Esophagus squamous epithelium (tissue), 5 donors: ENCODE measurements at places on chromosomes 13 and 19.
A peak's percentile ranks its signal among the peaks of the same experiment; 100 is the strongest.

GRCh38 chr13:100333141-100333540, 244.2 kb downstream of the PCCA start:
- no peak for DNase-seq

- no peak for DNase-seq
Measured at GRCh38 chr13:93872786-93873347, 606.6 kb downstream of the DCT start.

DNA sequence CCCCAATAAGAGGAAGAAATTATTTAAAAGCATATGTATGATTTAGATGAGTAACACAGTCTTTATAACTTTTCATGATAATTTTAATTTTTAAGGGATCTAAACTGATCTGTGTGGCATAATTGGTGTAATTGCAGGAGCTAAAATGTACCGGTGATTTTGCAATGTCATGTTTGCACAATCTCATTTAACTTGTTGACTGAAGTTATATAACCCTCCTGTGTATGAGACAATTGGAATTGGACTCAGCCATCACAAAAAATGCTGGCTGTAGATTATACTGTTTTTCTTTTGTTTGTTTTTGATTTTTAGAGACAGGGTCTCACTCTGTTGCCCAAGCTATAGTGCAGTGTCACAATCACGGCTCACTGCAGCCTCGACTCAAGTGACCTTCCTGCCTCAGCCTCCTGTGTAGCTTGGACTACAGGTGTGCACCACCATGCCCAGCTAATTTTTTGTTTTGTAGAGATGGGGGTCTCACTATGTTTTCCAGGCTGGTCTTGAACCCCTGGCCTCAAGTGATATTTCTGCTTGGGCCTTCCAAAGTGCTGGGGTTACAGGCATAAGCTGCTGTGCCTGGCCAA, 26.1 kb downstream of the FGF9 start:
- DNase-seq: no peak

GRCh38 chr19:10104665-10105508, 1.3 kb upstream of the PPAN start:
- DNase-seq: no peak

DNA sequence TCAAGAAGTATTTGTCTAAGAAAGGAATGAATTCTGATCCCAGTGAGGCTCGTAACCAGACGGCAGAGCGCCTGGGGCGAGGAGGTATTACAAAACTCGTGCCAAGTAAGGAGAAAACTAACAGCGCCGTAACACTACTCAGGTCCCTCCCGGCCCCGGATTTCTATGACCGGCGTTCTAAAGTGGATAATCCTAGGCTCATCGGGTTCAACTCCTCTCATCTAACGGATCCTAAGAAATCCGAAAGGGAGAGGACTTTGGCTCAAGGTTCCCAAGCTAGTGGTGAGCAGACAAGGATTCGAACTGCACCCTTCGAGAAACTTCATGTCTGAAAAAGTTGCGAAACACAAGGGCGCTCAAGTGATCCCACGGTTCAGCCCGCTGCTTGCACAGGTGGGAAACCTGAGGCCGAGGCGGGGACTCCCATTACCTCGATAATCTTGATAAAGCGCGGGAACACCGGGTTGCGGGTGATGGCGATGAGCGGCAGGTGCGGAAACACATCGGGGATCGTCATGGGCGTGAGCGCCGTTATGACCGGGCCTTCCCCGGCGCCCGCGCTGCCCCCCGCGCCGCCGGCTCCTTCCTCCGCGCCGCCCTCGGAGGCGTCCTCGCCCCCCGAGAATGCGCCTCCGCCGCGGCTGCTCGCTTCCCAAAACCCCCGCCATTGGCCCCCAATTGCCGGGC, 529 bp downstream of the LONP1 start:
- no peak for DNase-seq

- DNase-seq: no peak
Measured at GRCh38 chr19:57830071-57830602, at the start of gene ZNF587B. TSS of gene ZNF587B (plus strand) at chr19:57830299. CDS start at chr19:57830529, 230 bp downstream.

GRCh38 chr13:20231839-20232555, at the start of gene GJB6:
TSS of gene GJB6 (minus strand) at chr13:20232319. CDS start at chr13:20223480, 8,839 bp downstream.
- no peak for DNase-seq

DNA sequence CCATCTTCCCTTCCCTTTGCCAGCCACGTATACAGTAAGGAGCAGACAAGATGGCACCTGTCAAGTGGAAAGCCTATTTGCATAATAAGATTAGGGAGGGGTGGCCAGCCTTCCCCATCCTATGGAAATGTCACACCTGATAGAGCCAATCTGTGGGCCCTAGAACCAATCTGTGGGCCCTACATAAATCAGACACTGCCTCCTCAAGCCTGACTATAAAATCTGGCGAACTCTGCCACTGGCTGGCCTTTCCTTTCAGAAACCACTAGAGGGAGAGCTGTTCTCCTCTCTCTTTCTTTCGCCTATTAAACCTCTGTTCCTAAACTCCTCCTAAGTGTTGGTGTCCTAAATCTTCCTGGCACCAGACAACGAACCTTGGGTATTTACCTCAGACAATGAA, 231.5 kb upstream of the KLHL1 start:
- no peak for DNase-seq

GRCh38 chr19:4322942-4323665, 15.5 kb downstream of the STAP2 start:
- DNase-seq: no peak

- no peak for DNase-seq
Measured at GRCh38 chr19:45901432-45901911, 941 bp downstream of the MYPOP start.

GRCh38 chr19:49468746-49469447, 5.1 kb upstream of the FLT3LG start:
- peak; percentile 82 for DNase-seq

DNA sequence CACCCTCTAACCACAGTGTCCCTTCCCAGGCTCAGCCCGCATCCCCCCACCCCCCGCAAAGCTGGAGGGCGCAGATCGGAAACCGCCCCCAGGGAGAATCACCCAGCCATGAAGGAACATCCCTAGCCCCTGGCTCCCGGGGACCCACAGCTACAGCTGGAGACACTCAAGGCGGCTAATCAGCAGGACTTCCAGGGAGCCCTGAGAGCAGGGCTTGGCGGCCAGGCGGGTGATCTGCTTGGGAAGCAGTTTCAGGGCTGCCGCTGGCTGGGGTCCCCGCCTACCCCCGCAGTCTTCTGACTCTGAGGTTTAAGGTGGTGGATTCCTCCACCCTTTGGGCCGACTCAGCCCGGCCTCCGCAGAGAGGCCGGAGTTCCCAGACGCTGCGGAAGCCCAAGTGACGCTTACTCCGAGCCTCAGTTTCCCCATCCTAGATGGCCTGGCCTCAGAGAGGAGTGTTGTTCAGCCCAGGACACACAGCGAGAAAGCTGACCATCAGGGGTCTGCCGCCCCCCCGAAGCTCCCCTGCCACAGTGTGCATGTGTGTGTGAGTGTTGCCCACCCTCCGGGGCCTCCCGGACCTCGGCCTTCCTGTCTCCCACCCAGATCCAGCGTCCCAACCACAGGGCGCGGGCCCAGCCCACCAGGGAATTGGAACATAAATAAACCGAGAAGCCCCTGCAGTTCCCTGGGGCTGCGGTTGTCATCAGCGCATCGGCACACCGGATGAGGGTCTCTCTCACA, 9.8 kb downstream of the FUT6 start:
- no peak for DNase-seq

GRCh38 chr19:12139885-12140544, at the start of gene ZNF20:
TSS of gene ZNF20 (minus strand) at chr19:12140350. CDS start at chr19:12140182, 168 bp downstream.
- peak; percentile 59 for DNase-seq

DNA sequence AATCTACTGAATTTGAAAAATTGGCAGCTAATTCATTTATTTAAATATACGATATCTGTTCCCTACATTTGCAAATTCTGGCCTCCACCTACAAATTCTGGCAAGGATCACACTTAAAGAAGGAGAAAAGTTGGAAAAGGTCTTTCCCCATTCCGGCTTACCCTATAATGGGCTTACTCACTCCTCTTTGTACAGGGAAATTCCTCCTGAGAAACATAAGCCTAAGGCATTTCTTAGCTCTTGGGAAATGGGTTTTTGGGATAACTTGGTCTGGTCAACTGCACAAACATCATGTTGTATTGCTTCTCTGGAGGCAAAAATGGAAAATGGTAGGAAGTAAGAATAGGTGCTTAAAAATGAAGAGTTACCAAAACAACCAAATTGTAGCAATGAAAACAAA, 25.5 kb downstream of the KCTD12 start:
- no peak for DNase-seq

GRCh38 chr19:56110515-56111448, 10.3 kb downstream of the ZNF787 start:
- DNase-seq: no peak

- DNase-seq: no peak
Measured at GRCh38 chr19:2194513-2195078, 30.9 kb downstream of the DOT1L start.

DNA sequence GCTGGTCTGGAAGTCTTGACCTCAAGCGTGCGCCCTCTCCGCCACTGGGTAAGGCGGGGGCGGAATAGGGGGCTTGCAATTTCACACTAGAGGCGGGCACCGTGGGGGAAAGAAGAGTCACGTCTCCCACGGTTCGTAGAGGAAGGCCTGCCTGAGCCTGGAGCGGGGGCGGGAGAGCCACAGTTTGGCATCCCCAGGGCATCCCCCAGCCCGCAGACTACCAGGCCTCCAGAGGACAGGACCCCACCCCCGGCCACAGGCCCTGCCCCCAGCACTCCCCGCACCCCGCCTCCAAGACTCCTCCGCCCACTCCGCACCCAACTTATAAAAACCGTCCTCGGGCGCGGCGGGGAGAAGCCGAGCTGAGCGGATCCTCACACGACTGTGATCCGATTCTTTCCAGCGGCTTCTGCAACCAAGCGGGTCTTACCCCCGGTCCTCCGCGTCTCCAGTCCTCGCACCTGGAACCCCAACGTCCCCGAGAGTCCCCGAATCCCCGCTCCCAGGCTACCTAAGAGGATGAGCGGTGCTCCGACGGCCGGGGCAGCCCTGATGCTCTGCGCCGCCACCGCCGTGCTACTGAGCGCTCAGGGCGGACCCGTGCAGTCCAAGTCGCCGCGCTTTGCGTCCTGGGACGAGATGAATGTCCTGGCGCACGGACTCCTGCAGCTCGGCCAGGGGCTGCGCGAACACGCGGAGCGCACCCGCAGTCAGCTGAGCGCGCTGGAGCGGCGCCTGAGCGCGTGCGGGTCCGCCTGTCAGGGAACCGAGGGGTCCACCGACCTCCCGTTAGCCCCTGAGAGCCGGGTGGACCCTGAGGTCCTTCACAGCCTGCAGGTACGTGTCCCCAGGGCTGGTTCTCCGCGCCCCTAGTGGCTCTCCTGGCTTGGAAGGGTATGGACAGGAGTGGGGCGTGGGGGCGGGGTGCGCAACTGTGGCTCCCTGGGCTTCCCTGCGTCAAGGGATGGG, at the start of gene ANGPTL4:
Gene ANGPTL4 (plus strand): TSS at position 353 of the 969 bp plus-strand sequence. CDS start 167 bp downstream, at position 520.
- DNase-seq: no peak

GRCh38 chr19:38250821-38251563, 5.2 kb downstream of the PPP1R14A start:
- no peak for DNase-seq

GRCh38 chr13:28320884-28321574, 173.9 kb downstream of the FLT1 start:
- no peak for DNase-seq

- no peak for DNase-seq
Measured at GRCh38 chr19:18251587-18252369, 22.5 kb downstream of the IQCN start.

DNA sequence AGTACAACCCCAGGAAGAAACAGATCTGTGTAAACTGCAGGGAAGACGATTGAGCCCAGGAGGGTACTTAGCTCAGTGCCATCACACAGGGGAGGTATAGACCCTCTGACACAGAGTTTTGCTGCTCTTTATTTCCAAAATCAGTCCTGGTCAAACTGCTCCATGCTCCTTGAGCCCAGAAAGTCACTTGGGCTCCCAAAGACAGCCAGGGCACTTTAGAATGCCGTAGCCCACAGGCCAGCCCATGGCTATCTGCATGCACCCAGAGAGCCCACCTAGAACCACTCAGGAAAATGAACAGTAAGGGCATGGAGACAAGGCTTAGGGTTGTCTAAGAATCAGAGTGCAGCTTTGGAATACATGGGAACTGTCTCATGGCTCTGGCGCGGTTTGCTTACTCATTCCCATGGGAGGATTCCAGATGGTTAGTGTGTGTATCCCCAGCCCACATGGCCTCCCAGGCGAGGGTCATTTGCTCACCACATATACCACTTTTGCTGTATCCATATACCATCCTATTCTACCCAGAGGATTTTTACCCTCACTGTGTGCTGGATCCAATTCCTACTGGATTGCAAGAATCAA, 14.7 kb upstream of the PDCD5 start:
- no peak for DNase-seq

GRCh38 chr19:47111006-47111621, 2.5 kb downstream of the ZC3H4 start:
- no peak for DNase-seq
